ENCODE measurements at places on chromosomes 16 and 17.

GRCh38 chr16:5016967-5017677 lies 16.6 kb downstream of the NAGPA start:
- no peak for DNase-seq

- no peak for DNase-seq
These were observed 52.4 kb downstream of the CA10 start for GRCh38 chr17:52106072-52106471.

- DNase-seq = no peak
These were observed 168.6 kb upstream of the IRX3 start for GRCh38 chr16:54455030-54455725.

DNA sequence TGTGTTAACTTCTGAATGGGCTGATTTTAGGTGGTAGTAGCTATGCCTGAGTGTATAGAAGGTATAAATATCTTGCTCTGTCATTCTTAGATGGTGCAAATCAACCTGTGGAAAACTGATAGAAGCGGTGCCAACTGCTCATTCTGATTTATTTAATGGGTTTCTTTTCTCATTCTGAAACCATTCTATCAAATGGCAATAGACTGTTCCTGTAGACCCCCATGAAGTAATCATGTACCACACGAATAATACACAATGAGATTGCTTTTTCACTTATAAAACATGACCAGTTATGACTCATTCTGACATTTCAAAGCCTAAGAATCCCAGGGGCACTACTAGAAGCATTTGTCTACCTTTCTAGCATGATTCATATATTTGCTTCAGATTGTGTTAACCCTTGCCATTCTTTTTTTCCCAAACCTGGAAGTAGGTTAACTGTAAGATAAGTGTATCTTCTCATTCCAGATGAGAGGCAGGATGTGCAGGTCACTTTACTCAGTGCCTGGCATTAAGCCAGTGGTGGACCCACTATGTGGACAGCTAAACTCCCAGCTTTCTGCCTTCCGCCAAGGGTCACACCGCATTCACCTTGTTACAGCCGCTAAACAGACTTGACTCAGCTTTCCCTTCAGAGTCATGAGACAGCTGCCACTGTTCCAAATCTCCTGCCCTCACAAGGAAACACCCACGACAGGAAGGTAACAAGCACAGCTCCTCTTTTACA lies 16.4 kb upstream of the SLC16A11 start:
- no peak for DNase-seq

DNA sequence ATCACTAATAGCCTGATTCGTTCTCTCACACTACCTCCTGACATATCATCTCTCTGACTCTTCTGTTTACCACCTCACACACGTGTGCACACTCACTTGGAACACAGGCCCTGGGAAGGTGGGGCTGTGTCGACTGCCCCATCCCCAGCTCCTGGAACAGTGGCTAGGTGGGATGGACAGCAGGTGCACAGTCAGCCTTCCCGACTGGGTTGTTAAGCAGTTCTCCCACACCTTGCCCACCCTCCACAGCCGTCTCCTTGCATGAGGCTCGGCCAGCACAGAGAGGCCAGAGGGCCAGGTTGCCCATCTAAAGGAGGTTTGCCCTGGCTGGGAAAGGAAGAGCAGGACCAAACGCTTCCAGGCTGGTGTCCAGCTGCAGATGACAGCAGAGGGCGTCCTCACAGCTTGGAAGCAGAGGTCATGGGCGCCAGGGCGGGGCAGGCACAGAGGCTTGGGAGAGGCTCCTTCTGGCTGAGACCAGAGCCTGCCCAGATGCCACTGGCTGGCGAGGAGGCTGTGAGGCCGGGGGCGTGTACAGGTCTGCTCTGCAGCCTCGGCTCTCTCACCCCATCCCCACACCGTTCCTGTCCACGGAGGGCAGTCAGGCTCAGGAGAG lies 92.8 kb downstream of the AMFR start:
- no peak for DNase-seq

- DNase-seq = no peak
These were observed 18.5 kb upstream of the N4BP1 start for GRCh38 chr16:48628359-48628985.

DNA sequence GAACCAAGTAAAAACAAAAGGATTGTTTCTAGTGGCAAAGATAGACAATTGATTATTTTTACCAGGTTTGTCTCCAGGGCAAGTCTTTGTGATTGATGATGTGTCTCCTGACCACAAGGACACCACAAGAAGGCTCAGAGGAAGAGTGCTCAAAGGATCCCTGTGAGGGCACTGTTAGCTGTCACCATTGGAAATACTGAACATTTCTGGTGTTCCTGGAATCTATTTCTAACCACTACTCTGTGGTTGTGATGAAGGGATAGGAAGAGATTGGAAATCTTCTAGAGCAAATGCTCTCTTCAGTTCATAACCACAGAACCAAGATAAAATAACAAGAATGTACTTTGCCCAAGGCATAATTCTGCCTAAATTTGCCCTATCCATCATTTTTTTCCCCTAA lies 15.3 kb downstream of the RNF43 start:
- no peak for DNase-seq

DNA sequence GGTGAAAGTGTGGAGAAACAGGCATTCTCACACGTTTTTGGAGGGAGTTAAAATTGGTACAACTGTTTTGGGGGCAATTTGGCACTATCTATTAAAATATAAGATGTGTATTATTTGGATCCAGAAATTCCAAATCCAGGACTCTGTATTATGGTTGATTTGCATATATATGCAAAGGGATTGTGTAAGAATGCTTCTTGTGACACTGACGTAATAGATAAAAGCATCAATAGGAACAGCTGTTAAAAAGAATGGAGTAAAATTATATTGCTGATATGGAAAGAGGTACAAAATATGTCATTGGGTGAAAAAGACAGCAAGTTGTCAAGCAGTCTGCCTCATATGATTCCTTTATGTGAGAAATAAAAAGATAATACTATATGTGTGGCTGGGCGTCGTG lies 17.3 kb downstream of the FA2H start:
- DNase-seq = no peak

DNA sequence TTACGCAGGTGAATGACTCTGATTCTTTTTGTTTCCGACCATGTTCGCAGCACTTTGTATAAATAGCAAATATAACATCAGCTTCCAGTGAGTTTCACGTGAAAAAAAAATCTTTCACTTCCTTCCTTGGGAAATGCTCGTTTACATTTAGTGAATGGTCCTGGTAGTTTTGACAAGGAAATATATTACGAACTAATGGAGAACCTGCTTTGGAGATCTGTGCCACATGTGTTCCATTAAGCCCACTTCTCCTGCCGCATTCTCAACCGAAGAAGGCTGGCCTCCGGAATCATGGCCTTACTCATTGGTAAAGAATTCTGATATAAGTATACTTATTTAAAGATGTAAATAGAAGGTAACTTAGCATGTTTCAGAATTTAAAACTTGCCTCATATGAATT lies 3.6 kb downstream of the CRAMP1 start:
- DNase-seq = no peak

DNA sequence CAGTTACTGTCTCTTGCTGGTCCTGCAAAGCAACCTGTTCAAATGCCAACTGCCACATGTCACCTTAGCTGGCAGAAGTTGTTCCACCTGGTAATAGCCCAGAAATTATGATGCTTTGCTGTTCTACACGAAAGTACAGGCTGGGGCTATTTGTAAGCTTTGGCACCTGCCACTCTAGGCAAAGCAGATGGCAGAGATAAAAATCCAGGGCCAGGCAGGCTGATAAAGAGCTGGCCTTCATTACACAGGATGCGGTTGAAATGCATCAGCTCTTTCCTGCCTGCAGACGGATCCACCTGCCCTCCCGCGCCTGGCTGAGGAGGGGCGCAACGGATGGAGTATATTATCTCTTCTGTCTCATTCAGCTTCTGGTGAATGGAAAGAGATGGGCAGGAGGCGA lies 29.3 kb upstream of the KDM8 start:
- peak; percentile 73 for DNase-seq

- no peak for DNase-seq
These were observed 961 bp downstream of the FGF11 start for GRCh38 chr17:7440113-7440833.

GRCh38 chr17:9821921-9822320 lies at the start of gene GSG1L2:
Gene GSG1L2, minus strand, starts transcription at chr17:9822079. Its CDS starts 8 bp downstream, at chr17:9822071.
- DNase-seq = no peak

DNA sequence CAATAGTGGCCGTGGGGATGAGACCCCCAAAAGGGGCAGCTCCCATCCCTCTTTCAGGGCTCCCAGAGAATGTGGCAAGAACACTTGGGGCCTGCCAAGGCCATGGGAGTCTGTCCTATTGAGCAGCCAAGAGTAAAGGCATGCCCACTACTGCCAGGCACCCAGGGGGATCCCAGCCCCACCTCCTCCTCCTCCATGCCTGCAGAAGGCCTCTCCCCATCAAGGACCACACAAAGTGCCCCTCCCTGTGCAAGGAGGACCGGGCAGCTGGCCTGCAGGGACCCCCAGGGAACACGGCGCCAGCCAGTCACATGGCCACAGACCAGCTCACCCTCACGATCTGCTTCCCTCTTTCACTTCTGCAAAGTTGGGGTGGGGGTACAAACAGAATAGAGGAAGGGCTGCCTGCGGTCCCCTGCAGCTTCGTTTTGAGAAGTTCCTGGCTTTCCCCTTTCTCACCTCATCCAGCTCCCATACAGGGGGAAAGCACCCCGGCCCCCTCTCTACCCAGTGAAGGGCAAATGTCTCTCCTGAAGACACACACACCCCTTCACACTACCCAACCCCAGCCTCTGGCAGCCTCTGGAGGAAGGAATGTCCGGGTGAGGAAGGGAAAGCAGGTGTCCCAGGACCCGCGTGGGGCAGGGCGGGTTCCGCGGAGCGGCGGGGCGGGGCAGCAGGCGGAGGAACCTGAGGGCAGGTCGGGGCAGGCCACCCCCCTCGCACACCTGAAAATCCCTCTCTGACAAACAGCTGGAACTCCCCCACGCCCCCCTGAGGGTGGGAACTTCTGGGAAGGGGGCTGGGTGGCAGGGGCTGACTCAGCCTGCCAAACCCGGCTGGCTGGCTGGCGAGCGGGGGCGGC lies 2.0 kb downstream of the PPP1R9B start:
- peak; percentile 84 for DNase-seq

DNA sequence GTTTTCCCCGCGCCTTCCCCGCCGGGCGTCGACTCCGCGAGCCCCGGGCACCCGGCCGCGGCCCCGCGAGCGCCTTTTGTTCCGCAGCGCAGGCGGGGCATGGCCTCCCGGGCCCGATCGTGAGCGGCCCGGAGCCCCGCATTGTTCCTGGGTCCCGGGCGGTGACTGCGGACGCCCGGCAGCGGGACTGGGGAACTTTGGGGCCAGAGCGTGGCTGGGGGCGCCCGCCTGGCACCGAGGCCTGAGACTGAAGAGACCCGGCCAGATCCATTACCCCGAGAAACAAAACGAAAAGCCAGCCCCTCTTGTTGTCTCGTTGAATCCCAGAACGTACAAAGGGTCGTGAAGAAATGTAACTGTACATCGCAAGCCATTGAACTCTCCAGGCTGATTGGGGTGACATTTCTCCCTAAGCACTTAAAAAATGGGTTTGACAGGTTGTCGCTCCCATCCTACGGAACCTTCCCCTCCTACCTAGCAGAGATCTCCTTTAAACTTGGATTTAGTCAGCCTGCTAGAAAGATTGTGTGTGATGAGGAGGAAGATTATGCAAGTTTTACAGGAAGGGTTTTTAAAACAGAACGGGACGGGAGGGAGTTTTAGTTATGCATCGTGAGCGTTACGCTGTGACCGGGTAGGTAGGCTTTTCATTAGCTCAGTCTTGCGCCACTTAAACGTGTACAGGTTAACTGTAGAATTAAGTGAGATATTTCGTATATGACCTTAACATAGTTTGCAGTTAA lies 825 bp downstream of the METTL9 start:
- peak; percentile 31 for DNase-seq

- no peak for DNase-seq
These were observed 290.4 kb downstream of the HS3ST3A1 start for GRCh38 chr17:13311306-13311705.

- DNase-seq = no peak
These were observed 139.8 kb downstream of the FOXL1 start for GRCh38 chr16:86718118-86718517.

DNA sequence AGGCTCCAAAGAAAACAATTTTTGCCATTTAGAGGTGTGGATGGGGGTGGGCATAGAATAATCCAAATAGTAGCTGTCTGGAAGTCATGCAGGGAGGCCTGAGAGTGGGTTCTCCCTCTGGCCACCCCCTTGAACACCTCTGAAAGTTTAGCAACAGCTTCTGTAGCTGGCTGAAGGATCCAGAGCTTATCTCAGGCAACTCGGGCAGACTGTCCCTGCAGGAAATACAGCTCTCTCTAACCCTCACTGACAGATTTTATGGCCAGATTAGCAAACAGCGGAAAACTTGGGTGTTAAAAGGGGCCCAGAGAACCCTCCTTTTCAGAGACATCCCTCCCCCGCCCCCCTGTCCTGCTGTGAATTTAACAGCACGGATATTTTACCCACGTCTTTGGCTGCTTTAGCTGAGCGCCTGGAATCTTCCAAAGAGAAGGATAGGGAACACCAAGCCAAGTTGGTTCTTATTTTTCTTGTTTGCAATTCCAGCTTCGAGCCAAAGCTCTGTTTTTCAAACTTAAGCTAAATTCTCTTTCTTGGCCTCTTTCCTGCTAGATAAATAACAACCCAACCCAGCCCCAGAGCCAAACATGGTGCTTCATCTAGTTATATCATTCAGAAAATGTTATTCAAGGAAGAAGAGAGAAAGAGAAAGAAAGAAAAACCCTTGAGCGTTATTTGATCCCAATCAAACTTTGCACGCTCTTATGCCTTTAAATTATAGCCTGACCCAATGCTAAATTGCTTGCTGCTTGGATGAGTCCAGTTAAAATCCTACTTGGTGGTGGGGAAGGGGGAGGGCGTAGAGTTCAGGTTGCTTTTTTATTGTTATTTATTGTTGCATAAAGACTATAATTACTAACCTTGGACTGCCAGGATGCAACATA lies 2.3 kb upstream of the HOXB2 start:
- no peak for DNase-seq

Measured in CD4-positive, alpha-beta T cell treated with Interleukin-10 for 1 hour (primary cell).